Pancreas (tissue), 10 donors: ENCODE measurements at places on chromosomes 4 and X. TPM values are rescaled to one million over a fixed set of nuclear protein-coding genes. Genes with fewer than 3 reads are reported as not detected.

GRCh38 chrX:78997870-78998558, 52.8 kb downstream of the P2RY10 start:
- no peak for DNase-seq
- H3K27ac ChIP-seq = no peak overlapping the region
- no peak overlapping the region for H3K4me3 ChIP-seq
- no peaks in the 10 kb centered on the region for H3K4me1 ChIP-seq
- no peaks in the 10 kb centered on the region for H3K27me3 ChIP-seq
- H3K36me3 ChIP-seq = no peaks in the 10 kb centered on the region

DNA sequence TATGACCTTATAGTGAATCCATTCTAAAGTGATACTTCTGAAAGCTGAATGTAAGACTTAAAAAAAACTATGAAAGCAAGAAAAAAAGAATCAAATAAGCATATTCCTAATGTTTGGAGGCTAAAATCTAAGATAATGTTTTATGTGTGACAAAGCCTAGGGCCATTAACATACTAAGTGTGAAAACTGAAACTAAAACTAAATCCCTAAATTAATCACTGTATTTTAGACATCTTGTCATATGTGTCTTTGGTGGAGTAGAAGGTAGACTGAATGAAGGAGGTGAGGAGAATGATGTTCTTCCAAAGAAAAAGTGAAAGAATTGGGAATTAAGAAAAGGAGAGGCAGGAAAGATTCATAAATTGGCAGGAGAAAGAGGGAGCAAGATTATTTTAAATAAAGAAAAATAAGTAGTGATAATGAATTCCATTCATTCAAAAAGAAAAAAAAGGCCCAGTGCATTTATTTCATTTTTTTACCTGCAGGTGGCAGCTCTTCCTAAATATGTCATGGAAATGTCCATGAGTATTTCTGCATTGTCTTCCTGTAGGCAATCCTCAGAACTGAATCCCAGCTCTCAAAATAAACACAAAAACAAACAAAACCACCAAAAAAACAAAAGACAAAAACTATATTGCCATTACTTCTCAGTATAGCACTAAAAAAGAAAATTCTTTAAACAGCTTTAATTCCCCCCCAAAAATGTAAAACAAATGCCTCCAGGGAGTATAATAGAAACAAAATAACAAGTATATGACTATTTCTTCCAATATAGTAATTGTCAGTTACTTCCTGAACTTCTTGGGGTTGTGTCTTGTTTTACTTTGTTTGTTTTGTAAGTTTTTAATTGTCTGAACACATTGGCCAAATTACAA, 17.0 kb upstream of the AP1AR start:
- no peak overlapping the region for H3K4me3 ChIP-seq
- H3K27ac ChIP-seq = no peak overlapping the region
- H3K27me3 ChIP-seq = no peaks in the 10 kb centered on the region
- H3K36me3 ChIP-seq = no peaks in the 10 kb centered on the region
- H3K4me1 ChIP-seq = no peaks in the 10 kb centered on the region

Gene OPN1MW2
- total RNA-seq = not detected

DNA sequence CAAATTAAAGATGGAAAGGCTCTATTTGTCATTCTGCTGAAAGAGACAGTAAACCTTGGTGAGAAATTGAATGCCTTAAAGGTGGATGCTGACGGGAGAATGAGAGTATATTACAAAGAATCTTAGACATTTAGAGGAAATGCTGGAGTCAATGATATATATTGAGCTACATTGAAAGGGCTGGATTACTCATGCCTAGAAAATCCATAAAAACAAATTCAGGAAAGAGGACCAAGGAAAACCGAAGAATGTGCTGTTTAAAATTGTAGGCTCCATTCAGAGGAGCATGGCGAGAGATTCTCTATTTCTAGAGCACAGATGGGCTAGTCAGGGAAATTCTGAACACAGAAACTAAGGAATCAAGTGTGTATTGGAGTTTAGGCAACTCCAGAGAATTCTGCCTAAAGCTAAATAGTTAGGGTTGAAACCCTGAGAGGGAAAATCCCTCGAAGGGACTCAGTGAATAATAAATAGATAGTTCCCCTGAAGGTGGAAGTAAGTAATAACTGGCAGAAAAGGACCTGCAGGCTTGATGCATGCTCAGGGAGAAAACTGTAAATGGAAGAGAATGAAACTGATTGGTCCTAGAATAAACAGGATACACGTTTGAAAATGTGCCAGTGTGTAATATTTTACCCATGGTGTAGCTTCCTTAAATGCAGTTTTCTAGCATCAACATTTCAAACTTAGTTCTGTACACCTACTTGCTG, 1532.4 kb upstream of the TENM3 start:
- no peak for DNase-seq
- no peak overlapping the region for H3K4me3 ChIP-seq
- no peaks in the 10 kb centered on the region for H3K36me3 ChIP-seq
- H3K27ac ChIP-seq = no peak overlapping the region

DNA sequence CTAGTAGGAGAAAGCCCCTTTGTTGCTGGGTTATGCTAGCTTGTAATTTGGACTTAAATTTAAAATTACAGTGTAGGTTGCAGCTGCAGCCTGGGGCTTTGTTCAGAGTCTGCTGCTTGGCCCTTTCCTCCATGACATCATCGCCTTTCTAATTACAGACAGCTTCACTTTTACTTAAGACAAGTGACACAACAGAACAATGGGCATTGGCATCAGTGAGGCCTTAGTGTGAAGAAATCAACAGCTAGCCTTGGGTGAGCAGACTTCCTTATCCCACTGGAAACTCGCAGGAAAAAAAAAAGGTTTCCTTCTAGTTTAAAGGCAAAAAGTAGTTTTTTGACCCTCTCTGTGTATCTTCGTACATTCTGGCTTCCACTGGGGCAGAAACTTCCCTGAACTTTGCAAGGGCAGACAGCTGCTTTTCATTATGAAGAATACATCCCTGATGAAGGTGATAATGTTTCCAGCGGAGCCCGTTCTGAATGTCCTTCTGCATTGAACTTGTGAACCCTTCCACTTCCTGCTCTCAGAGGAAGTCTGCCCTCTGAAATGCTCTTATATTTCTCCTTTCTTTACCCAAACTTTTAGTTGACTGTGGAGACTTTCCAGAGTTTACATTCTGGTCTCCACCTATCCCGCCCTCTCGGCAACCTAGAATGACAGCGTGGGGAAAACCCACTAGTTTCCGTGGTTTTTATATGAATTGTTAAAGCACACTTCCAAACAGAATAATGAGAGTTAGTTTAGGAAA, 123.2 kb upstream of the FAM9C start:
- no peaks in the 10 kb centered on the region for H3K36me3 ChIP-seq
- no peaks in the 10 kb centered on the region for H3K4me1 ChIP-seq
- DNase-seq = no peak

- no peaks in the 10 kb centered on the region for H3K36me3 ChIP-seq
- no peaks in the 10 kb centered on the region for H3K27me3 ChIP-seq
- DNase-seq = no peak
These were observed 75.8 kb downstream of the ADAM29 start for GRCh38 chr4:174993916-174994315.

Gene COL4A5
- total RNA-seq = 0.95 TPM

DNA sequence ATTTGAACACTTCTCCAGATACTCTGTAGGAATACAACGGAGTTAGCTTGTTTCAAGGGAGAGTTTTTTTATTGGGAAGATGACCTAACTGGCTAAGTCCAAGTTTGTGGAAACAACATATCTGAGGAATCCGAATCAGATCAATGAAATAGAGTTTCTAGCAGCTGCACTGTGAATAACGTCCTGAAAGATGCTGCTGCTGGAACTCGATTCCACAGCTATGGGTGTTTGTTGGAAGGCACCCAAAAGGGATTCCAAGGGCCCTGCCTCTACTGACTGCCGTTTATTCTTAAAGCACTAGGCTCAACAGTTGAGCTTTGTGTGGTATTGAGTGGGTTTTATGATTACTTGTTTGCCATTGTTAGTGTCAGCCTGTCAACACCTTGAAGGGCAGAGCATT, 6.6 kb upstream of the GBA3 start:
- no peaks in the 10 kb centered on the region for H3K27me3 ChIP-seq
- no peak overlapping the region for H3K27ac ChIP-seq
- no peaks in the 10 kb centered on the region for H3K36me3 ChIP-seq
- no peak overlapping the region for H3K4me3 ChIP-seq
- no peaks in the 10 kb centered on the region for H3K4me1 ChIP-seq

DNA sequence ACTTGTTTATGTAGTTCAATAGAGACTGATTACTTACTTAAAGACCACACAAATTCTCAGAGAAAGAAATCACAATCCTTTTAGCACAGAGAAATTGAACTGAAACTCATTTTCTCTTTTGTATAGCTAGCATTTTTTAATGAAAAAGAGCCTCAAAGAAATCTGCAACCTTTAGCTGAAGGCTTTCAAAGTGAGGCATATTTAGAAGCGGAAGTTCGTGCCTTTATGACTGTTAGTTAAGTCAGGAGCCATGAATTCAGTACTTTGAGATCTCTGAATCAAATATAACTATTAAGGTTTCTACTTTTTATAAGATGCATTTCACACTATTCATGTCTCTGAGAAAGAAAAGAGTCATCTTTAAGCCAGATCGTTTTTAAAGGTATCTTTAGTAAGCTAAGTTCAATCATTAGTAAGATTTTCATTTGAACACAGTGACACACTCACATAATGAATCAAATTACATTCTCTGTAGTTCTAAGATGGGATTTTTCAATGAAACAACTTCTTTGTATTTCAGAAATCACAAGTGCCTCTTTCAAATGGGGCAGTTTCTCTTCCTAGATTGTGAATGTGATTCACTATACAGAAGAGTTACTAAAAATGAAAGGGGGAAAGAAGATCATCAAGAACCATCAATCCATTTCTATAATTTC, 61.4 kb downstream of the SMARCA1 start:
- H3K4me3 ChIP-seq = no peak overlapping the region
- H3K27ac ChIP-seq = no peak overlapping the region
- no peaks in the 10 kb centered on the region for H3K27me3 ChIP-seq

DNA sequence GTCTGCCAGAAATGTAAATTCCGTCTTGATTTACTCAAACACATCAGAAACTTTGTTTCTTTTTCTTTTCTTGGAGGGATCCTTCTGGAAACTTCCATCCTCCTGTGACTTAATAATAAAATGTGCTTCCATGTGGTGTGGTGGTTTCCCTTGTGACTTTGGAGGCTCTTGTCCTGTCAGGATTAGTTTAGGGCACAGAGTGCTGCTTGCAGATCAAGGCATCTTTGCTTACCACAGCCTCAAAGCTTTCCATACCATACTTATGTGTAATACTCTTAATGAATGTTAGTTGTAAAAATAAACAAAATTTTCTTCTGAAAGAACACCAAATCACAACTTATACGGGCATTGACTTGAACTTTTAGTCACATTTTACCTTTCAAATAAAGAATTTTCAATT, 27.4 kb downstream of the GBA3 start:
- H3K27me3 ChIP-seq = no peaks in the 10 kb centered on the region
- DNase-seq = no peak
- H3K4me3 ChIP-seq = no peak overlapping the region

DNA sequence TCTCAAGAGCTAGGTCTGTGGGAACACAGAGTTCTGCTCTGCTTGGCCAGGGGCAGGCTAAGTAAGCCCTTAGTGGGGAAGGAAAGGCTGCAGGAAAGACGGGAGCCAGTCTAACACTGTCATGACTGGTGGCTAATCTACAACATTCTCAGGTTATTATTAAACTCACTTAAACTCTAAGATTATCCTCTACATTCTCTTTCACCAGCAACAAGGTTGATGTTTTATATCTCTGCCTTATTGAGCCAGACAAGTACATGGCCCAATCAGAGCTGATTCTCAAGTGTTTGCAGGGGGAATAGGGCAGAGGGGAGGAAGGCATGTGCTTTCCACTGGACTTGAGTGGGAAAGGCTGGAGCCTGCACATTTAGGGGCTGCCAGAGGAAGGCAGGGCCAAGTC, 50.9 kb upstream of the FAM241A start:
- no peaks in the 10 kb centered on the region for H3K36me3 ChIP-seq
- no peak overlapping the region for H3K27ac ChIP-seq
- no peaks in the 10 kb centered on the region for H3K4me1 ChIP-seq
- DNase-seq = no peak

GRCh38 chrX:9286234-9286633, 178.6 kb upstream of the TBL1X start:
- no peaks in the 10 kb centered on the region for H3K27me3 ChIP-seq
- no peak overlapping the region for H3K4me3 ChIP-seq
- no peaks in the 10 kb centered on the region for H3K36me3 ChIP-seq
- H3K27ac ChIP-seq = no peak overlapping the region

- H3K27ac ChIP-seq = no peak overlapping the region
- peaks cover 4% of the 10 kb centered on the region for H3K4me1 ChIP-seq
- no peaks in the 10 kb centered on the region for H3K36me3 ChIP-seq
- H3K4me3 ChIP-seq = no peak overlapping the region
- H3K27me3 ChIP-seq = peaks cover 4% of the 10 kb centered on the region
These were observed 37.8 kb downstream of the SEPTIN6 start for GRCh38 chrX:119655125-119655524.

- H3K4me3 ChIP-seq = no peak overlapping the region
- no peaks in the 10 kb centered on the region for H3K27me3 ChIP-seq
- H3K4me1 ChIP-seq = no peaks in the 10 kb centered on the region
- no peaks in the 10 kb centered on the region for H3K36me3 ChIP-seq
- H3K27ac ChIP-seq = no peak overlapping the region
- DNase-seq = no peak
These were observed 73.3 kb upstream of the TLR2 start for GRCh38 chr4:153610623-153611376.

Gene PDK3
- total RNA-seq = 4.7 TPM

Gene FOXR2
- total RNA-seq = not detected

- no peak overlapping the region for H3K4me3 ChIP-seq
- DNase-seq = no peak
- H3K27ac ChIP-seq = no peak overlapping the region
- H3K36me3 ChIP-seq = no peaks in the 10 kb centered on the region
- no peaks in the 10 kb centered on the region for H3K27me3 ChIP-seq
These were observed 408.4 kb upstream of the EMCN start for GRCh38 chr4:100926039-100926717.

DNA sequence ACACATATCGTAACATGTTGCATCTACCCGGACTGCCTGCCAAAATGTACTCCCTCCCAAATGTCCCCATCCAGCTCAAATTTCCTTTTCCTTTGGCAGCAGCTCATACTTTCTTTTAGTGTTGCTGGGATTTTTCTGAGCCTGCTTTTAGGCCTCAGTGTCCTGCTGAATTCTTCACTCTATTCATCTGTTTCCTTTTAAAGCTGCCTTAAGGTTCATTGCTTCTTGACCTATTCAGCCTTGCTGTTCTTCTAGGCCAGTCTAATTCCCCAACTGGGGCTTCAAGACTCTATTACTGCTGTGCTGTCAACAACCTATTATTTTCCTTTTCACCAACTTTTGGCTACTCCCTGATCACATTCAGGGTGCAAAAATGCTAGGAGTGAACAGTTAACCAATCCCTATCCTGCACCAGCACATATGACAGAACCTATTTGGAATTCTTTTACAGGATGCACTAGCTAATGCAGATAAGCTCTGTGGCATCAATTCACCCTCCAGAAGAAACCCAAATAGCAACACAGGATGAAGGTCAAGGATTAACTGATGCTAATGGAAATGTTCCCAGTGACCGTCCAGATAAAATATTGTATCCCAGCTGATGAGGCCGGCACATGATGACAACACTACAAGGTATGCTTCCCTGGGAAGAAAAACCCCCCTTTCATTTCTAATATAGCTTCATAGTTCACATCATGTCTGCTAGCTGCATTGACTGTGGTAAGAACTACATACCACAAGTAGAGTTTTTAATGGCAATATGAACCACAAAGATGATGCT, 114.7 kb upstream of the TTC29 start:
- H3K4me3 ChIP-seq = no peak overlapping the region
- no peak for DNase-seq
- H3K4me1 ChIP-seq = no peaks in the 10 kb centered on the region
- no peaks in the 10 kb centered on the region for H3K36me3 ChIP-seq
- no peaks in the 10 kb centered on the region for H3K27me3 ChIP-seq

Gene ASB11
- total RNA-seq = not detected

Gene KLHL13
- 3.0 TPM for total RNA-seq
